ENCODE measurements at places on chromosomes 13 and 19.

- no peak for DNase-seq
Measured at GRCh38 chr19:7159105-7159933, 89.8 kb downstream of the ZNF557 start.

GRCh38 chr13:51644654-51645053 is 60.4 kb downstream of the WDFY2 start:
- DNase-seq = no peak

DNA sequence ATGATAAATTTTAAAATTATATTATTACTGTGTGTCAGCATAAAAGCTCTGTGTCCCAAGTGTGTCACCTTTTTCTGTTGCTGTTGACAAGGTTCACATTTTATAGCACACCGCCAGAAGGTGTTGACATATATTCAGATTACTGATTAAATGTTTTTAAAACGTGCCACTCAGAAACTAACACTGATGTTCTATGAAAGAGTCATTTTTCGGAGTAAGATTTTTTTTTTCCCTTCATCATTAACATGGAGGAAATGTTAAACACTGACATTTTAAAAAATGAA is 197.5 kb downstream of the TM9SF2 start:
- DNase-seq = no peak

DNA sequence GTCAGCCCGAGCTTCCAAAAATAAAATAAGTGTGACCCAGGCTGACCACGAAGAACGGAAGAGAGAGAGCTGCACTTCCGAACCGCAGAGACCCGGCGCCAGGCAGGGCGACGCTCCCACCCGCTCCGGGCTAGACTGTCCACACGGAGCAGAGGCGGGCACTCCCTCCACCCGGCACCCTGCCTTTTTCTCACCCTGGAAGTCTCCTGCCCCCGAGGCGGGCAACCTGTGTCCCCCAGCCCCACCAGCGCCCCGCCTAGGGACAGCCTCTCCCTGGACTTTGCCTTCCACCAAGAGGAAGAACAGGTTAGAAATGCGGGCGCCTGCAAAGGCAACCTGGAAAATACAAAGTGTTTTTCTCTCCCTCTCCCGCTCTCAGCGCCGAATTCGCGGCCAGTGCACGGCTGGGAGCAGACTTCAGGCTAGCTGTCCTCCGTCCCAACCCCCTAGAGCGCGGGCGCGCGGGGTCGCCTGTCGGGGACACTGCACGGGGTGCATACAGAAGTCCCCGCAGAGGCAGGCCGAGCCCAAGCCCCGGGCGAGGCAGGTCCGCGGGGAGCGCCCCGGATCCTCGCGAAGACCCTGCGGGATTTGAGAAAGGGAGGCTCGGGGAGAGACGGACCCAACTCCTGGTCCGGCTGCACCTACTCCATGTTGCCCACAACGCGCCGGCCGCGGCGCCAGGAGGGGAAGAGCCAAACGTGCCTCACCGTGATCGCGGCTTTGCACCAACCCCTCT is 845 bp downstream of the SPRY2 start:
- DNase-seq = peak; percentile 1

- DNase-seq = no peak
Measured at GRCh38 chr13:49498206-49498605, 2.5 kb downstream of the PHF11 start.

- DNase-seq = peak; percentile 53
Measured at GRCh38 chr19:6590827-6591319, at the start of gene CD70. Gene CD70 (minus strand): TSS chr19:6591150. CDS start chr19:6591002, 148 bp downstream.

DNA sequence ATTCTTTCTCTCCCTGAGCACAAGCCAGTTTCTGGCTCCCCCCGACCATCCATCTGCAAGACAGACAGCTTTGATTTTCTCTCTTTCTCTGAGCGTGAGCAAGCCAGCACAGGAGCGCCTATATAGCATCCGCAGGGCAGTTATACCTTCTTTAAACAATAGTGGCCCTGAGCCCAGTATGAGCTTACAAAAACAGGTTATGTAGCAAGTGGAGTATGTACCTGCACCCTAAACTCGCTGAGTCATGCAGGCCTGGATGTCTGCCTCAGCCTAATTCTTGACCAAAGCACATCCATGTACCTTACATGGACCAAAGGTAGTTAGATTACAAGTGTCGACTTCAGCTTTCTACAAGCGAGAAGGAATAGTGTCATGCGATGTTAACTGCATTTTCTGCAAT is 61.7 kb downstream of the RAP2A start:
- no peak for DNase-seq

GRCh38 chr19:18898607-18899408 is 2.9 kb upstream of the CERS1 start:
- DNase-seq = no peak

DNA sequence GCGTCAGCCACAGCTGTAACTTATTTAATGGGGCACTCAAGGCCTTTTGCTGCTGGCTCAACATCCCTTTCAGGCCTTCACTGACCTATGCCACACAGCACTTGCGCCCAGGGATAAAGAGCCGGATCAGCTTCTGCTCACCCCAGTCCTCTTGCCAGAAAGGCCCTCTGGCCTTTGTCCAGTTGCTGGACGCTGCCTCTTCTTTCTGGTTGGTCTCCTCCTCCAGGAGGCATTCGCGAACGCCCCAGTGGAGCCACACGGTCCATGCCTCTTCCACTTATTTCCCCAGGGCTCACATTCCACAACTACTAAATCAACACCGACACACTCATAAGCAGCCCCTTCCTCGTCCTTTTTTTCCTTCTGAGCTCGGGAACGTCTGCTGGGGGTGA is 3.7 kb upstream of the ZNF329 start:
- no peak for DNase-seq

GRCh38 chr13:48184260-48184659 is 48.7 kb upstream of the ITM2B start:
- DNase-seq = no peak

DNA sequence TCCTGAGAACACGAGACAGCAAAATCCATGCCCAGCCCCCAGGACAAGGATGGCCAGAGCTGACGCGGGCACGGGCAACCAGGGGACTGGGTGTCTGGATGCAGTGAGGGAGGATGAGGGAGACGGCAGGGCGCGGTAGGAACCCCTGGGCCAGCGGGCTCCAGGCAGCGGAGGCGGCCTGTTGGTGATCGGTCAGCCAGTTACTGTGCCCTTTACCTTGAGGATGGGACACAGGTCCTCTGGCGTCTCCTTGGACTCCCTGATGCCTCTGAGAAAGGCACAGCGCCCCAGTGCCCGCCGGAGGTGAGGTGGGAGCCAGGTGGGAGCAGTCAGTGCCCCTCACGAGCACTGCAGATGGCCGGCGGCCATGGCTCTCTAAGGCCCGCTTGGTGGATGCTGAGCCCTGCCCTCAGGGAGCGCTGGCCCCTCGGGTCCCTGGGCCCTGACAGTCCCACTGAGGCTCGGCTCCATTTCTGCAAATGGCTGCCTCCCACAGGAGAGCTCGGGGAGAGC is 31.2 kb downstream of the C13orf46 start:
- DNase-seq = no peak

GRCh38 chr13:42607546-42607945 is 33.6 kb downstream of the TNFSF11 start:
- no peak for DNase-seq
